ENCODE measurements at places on chromosomes 2 and 18.

DNA sequence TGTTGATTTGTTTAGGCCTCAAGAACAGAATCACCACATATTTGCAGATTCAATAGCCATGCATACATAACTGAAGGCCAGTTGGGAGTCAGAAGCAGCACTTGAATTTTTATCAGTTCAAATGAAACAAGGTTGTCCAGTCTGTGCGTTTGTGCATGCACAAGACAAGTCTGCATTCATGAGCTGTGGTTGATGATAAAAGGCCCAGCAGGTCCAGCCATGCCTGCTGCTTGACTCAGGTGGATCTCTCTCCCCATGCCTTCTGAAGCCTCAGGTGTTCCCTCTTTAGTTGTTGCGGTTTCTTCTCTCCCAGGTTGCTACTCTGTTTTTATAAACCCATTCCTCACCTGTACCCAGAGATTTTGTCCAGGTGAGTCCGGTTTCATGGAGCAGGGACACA, 124.5 kb downstream of the CCDC102B start:
- no peak for DNase-seq

GRCh38 chr18:2410688-2411087, 160.6 kb downstream of the METTL4 start:
- no peak for DNase-seq

- no peak for DNase-seq
Observed at GRCh38 chr2:168286535-168286934, 39.1 kb upstream of the STK39 start.

DNA sequence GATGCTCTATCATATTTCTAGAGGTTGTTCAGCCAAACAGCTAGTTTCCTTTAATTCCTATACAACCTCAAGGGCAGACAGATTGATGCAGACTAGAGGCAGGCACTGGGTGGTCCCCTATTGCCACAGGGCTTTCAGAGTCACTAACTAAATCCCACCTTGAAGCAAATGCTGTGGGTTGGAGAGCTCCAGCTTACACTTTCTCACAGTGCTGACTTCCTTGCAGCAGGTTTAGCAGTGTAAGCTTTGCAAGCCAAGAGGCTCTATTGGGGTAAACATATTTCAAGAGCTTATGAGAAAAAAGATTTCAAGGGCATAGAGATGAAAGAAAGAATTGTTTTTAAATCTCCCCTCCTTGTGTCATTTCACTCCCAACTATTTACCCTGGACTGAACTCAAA, 366.5 kb upstream of the CRIM1 start:
- DNase-seq, result no peak

DNA sequence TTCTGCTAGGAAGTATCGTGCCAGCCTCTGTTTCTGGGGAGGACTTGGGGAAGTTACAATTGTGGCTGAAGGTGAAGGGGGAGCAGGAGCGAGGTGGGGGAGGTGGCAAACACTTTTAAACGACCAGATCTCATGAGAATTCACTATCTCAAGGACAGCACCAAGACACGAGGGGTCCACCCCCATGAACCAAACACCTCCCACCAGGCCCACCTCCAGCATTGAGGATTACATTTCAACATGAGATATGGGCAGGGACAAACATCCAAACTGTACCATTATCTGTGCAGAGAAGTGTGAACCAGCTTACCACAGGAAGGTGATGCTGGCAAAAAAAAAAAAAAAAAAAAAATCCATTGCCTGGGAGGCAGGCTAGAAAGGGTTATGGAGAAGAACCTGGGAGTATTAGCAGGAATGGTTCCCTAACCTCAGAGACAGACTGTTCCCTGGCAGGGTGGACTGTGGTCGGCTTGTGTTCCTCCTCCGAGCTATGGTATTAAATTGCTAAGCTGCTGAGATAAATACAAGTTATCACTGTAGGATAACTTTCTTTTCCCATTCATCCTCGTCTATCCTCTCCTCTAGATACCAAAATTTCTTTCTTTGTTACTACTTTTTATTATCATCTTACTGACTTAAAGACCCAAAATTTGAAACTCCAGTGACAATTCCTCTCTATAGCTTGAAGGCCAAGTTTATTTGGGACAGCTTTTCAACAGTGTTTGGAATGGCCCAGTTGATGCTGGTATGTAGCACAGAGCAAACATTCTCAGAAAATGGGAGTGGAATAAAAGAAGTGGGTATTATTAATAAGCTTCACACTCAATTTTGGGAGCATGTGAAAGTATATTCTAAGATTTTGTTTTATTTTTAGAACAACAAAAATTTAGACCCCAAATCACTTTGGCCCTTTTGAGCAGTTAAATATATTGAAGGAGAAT, 73.7 kb upstream of the MAP3K20 start:
- no peak for DNase-seq

- no peak for DNase-seq
Observed at GRCh38 chr2:96792772-96793749, 23.0 kb upstream of the CNNM3 start.

- no peak for DNase-seq
Observed at GRCh38 chr2:51151490-51152140, 119.7 kb upstream of the NRXN1 start.
